COLO829 (cell line): ENCODE measurements at places on chromosomes 11 and 22.

DNA sequence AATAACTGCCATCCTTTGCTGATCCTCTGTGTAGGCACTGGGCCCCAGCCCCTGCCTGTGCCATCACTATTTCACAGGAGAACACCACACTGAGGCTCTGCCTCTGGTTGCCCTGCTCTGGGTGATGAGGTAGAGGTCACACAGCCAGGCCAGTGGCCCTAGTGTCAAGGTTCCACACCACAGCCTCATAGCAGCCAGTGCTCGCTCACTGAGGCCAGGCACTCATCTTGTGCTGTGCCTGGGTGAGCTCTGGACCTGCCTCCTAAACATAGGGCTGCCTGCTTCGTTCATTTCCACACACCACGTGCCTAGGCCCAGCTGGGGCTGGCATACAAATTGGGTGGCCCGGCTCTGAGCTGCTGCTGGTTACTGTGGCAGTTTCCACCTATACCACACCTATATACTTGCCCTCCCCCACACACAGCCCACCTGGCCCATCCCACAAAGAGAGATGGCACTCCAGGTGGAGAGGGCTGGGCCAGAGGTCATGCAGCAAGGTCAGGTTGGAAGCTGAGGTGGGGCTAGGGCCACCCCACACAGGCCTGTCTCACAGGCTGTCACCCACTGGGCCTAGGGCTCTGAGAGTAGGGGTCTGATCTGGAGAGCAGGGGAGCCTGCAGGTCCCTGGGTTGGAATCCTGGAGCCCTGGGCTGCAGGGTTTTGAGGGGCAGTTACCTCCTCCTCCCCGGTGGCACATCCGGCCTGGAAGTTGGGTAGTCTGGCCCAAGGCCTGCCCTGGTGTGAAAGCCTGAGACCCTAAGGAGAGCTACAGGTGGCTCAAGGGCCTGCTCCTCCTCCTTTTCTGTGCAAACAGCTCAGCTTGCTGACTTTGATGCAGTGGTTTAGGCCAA is 11.2 kb downstream of the KCNQ1OT1 start:
- no peak for DNase-seq

- peak; percentile 38 for DNase-seq
These were observed 638 bp downstream of the PARVA start for GRCh38 chr11:12377824-12378593.

GRCh38 chr11:112734207-112734606 is 227.0 kb upstream of the NCAM1 start:
- DNase-seq, result peak; percentile 16

DNA sequence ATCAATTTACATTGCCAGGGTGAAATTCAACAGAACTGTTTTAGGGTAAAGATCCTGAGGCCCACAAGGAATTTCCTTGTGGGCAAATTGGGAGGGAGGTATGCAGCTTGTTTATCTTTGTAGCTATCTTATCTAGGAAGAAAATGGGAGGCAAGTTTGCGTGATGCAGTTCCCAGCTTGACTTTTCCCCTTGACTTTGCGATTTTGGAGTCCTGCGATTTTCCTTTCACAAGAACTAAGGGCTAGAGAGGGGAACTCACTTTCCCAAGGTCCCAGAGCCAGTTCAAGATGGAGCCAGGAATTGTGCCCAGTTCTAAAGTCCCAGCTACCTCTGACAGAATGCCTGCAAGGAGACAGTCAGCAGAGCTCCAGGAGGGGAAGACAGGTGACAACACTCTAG is 30.7 kb downstream of the RIBC2 start:
- no peak for DNase-seq

DNA sequence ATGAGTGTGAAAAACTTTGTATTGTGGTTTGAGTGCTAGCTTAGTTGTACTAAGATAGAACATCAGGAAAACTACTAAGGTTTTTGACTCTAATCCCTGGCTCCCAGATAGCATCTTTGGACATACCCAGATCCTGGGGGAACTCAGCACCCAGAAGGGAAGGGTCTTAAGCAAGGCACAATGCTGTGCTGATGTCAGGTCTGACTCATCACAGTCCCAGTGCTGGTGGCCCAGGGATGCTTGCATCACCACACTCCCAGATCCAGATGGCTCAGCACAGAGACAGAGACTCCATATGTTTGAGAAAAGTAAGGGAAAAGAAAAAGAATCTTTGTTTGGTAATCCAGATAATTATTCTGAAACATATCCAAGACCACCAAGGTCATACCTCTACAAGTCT is 18.3 kb upstream of the OR56A3 start:
- no peak for DNase-seq

GRCh38 chr11:850775-851763 is 8.4 kb downstream of the TSPAN4 start:
- no peak for DNase-seq

GRCh38 chr11:112306230-112306629 is 45.6 kb upstream of the PLET1 start:
- DNase-seq, result no peak

GRCh38 chr11:124193221-124194010 is 10.3 kb downstream of the OR10D3 start:
- DNase-seq, result no peak

GRCh38 chr11:69982690-69983570 is 95.2 kb upstream of the ANO1 start:
- DNase-seq, result no peak

- DNase-seq, result no peak
These were observed 1331.1 kb upstream of the RAG2 start for GRCh38 chr11:37929100-37929653.

GRCh38 chr11:124329787-124330478 is 9.9 kb upstream of the OR8D2 start:
- no peak for DNase-seq

- no peak for DNase-seq
These were observed 60.0 kb downstream of the BTG4 start for GRCh38 chr11:111452146-111452545.

DNA sequence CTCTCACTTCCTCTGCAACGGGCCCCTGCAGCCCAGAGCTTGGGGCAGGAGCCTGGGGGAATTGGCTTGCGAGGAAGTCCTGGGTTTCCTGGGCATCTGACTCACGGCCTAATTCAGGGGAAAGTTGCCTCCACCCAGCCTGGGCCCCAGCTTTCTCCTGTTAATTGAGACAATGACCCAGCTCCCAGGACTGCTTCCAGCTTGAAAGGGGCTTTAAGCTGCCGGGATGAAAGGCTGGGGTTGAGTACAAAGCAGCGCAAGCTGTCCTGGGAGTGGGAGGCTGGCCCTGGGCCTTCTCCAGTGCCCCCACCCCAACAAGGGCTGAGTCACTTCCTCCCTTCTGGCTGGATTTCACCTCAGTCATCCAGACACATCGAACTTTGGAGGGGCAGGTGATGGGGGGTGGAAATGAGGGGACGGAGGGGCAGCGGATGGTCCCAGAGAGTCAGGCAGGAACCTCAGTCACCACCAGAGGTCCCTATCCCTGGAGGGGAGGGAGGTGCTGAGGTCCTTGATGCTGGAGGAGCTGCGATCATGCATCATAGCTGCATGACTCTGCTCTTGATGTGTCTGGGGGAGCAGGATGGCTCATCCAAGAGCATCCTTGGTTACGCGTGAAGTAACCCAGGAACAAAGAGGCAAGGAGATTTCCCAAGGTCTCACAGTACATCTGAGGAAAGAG is 30.1 kb upstream of the OAF start:
- DNase-seq, result no peak

- DNase-seq, result no peak
These were observed 307.7 kb downstream of the SHANK2 start for GRCh38 chr11:70944636-70945035.

DNA sequence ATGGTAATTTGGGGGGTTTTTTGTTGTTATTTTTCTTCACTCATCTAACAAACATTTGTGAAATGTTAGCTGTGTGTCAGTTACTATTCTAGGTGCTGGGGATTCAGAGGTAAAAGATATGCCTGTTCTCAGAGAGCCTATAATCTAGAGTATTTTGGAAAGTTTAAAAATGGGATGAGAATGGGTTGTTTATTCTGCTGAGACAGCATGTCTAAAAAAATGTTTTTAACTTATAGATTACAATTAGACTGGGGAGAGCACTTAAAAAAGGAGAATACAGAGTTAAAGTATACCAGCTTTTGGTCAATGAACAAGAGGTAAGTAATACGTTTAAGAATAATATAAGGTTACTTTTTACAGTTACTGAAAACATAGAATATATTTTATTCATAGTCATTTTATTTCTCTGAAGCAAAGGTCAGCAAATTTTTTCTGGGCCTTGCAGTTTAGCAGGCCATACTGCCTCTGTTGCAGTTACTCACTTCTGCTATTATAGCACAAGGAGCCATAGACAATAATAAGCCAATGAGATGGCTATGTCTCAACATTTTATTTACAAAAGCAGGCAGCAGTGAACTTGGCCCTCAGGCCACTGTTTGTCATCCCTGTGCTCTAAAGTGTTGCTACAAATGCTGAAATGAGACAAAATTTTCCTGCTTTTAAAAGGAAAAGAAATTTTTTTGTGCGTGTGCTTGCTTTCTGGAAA is 60.0 kb downstream of the DKK3 start:
- DNase-seq, result no peak

GRCh38 chr11:128693416-128693712 is 508 bp upstream of the FLI1 start:
- no peak for DNase-seq

DNA sequence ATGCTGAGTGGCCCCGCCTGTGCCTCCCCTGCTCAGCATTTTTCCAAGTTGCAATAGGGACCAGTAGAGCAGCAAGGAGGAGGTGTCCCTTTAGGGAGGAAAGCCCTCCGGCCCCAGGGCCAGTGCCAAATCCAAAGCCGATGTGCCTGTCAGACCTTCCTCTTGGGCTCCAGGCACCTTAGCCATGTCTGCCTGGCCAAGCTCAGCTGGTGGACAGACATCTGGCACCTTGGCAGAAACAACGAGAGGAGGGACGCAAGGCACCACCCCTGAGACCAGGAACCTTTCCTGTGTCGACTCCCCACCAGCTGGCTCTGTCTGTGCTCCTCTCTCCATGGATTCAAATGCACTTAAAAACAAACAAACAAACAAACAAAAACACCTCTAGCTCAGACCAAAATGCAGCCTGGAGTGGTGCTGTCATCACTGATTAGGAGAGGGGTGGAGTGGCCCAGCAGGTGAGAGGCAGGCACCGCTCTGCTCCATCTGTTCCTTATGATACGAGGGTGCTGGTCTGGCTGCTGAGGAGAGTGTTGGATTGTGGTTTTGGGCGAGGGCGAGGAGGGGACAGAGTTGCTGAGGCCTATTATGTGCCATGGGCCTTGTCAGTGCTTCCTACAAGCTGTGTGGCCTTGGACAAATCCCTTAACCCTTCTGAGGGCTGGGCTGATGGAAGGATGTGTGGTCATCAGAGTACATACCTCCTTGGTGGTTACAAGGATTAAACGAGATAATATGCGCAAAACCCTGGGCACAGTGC is 46.2 kb downstream of the TP53I11 start:
- DNase-seq, result no peak

DNA sequence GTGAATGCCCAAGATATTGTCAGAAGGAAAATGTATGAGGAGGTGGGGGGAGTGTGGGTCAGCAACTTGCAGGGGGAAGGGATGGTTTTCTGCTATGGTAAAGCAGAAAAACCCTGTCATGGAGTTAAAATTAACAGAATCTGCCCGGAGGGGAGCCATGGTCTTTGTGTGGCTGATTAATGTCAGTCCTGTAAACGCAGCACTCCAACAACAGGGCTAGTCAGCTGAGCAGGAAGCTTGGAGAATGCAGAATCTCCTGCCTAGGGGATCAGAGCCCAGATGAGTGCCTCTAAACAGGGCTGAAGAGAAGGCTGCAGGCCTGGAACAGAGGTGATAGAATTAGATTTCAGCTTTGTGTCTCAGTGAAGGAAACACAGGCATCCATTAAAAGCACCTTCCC is 140.9 kb upstream of the MTNR1B start:
- DNase-seq, result no peak

- no peak for DNase-seq
These were observed 28.4 kb upstream of the PANX1 start for GRCh38 chr11:94100253-94100652.

GRCh38 chr11:2797121-2797711 is 88.4 kb downstream of the CDKN1C start:
- no peak for DNase-seq

DNA sequence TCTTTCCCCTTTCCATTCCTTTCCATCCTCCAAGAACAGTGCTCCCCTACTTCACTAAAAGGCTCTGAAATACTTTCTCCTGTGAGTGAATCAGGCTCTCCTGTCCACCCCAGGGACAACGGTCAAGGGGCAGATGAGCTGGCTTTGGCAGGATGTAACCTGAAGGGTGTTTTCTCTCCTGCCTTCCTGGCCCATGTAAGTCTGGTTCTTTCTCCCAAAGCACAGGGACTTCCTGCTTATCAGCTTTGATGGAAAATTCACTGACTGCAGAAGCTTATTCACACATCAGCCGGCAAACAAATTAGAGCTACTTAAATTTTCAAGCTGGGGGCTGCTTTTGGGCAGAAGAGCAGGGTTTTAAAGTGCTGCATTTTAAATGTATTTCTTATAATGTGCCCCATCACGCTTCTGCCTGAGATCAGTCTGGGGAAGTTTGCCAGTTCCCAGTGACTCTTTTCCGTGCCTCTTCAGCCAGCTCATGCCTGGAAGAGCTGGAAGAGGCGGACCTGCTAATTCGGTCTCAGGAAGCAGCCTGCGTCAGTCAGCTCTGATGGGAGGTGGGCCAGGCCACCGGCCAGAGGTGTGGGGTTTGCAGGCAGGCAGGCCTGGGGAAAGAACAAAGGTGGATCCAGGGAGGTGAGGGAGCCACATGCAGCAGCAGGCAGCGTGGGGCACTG is 140.4 kb upstream of the TBCEL start:
- DNase-seq, result no peak

GRCh38 chr22:49393526-49393925 is 434.1 kb downstream of the BRD1 start:
- no peak for DNase-seq

- no peak for DNase-seq
These were observed 1.2 kb downstream of the TSPAN32 start for GRCh38 chr11:2302896-2303626.

- DNase-seq, result no peak
These were observed 410.3 kb downstream of the MN1 start for GRCh38 chr22:27391092-27391770.

DNA sequence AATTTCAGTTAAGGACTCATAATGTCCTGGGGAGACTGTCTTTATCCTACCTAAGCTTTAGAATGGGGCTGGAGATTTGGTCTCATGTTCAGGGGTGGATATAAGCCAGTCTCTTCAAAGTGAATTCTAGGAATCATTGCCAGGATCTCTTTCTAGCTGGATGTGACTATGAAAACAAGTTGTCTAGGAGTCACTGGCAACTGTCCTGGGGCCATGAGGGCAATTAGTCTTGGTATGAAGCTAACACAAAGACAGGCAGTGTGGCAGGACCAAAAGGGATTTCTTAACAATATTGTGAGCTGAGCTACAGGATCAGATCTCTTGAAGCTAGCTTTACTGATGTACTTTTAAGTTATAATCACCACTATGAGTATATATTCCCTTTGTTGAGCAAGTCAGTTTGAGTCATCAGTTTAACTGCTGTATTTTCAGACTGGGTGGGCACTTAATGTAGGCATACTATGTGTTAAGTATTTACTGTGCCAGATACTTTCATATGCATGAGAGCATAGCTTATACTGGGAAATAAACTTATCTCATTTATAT is 390.0 kb upstream of the CCDC90B start:
- DNase-seq, result peak; percentile 4

GRCh38 chr22:18057568-18058209 is 20.1 kb upstream of the PEX26 start:
- DNase-seq, result peak; percentile 81

- DNase-seq, result no peak
These were observed 3.5 kb upstream of the B4GALNT4 start for GRCh38 chr11:365831-366230.

- no peak for DNase-seq
These were observed 7.4 kb downstream of the IFITM10 start for GRCh38 chr11:1742869-1743584.

GRCh38 chr11:48019217-48019584 is 38.8 kb downstream of the PTPRJ start:
- DNase-seq, result no peak
